ENCODE measurements at places on chromosomes 12 and 14.
A peak's percentile ranks its signal among the peaks of the same experiment; 100 is the strongest.

DNA sequence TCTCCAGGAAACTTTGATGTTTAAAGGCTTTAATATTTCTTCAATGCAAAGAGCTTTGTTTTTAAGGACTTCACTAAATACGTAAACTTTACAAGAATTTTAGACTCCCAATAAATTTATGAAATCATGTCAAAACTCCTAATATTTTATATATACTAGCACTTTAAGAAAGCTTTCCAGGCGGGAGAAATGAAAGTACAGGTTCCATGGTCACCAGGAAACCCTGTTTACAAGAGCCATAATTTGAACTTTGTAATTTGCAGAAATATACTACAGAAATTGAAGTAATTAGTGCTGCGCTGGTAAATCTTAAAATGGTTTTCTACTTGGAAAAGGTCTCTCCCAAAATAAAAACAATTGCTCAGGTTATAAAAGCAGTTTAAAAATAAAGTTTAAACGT is 8.8 kb downstream of the CCDC92 start:
- no peak for DNase-seq

GRCh38 chr12:20368114-20368650 is at the start of gene PDE3A:
Gene PDE3A, plus strand, starts transcription at chr12:20368537. Its CDS starts 748 bp downstream, at chr12:20369285.
- DNase-seq, result peak; percentile 68

- no peak for DNase-seq
These were observed 146.1 kb upstream of the FGD4 start for GRCh38 chr12:32253154-32253790.

GRCh38 chr14:77314539-77315457 is 5.9 kb downstream of the POMT2 start:
- DNase-seq, result no peak

DNA sequence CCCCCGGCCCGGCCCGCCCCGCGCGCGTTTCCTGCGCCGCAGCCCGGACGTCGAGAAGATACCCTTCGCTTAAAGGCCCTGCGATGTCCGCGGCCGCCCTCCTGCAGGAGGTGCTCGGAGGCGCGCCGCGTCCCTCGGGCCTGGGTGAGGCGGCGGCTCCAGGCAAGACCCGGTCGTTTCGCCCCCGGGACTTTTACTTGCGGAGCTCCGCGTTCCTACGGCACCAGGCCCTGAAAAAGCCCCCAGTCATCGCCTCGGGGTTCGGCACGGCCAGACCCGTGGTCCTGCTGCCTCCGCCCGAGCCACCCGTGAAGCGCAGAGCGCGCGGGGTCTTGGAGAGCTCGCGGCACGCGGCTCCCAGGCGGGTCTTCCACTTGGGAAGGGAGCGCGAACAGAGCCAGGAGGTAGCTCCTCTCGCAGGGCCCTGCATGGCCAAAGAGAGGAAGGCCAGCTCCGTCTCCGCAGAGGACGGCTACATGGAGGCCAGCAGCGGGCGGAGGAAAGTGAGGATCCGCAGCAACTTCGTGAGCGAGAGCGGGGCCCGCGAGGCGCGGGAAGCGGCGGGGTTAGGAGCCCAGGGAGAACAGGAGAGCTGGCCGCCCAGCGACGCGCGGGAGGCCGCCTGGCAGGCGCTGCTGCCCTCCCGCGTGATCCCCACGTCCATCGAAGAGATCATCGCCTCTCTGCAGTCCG is 26.9 kb downstream of the TTC6 start:
- no peak for DNase-seq

DNA sequence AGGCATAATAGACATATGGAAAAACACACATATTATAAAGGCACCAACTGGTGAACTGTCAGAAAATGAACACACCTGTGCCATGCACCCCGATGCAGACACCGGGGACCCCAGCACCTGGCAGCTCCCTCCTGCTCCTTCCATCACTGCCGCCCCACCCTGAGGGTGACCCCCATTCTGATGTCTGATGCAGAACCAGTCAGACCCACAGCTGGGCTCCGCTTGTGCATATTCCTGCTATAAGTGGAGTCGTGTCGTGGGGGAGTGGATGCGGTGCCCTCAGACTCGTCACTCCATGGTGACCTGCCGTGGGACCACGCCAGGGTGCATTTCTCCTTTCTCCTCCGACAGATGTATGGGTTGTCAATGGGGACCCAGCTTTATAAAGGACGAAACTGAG is 45.7 kb upstream of the MEG3 start:
- DNase-seq, result no peak

DNA sequence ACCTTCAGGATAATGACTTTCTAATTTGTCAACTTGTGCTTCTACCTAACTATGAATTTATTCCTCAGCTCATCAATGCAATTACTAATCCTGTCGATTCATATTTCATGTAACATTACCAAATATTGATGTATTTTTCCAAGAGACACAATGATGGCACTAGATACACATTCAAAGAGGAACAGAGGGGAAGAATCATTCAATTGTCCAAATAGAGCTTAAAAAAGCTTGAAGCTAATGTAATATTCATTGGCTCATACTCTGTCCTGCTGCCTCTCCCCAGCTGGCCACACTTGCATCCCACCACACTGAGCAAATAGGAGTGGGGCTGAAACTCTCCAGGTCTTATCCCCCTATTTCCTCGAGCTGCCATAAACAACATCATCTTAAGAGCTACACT is 9.3 kb downstream of the TESPA1 start:
- DNase-seq, result no peak

- DNase-seq, result peak; percentile 68
These were observed 10.7 kb upstream of the ATP2A2 start for GRCh38 chr12:110270125-110270962.

DNA sequence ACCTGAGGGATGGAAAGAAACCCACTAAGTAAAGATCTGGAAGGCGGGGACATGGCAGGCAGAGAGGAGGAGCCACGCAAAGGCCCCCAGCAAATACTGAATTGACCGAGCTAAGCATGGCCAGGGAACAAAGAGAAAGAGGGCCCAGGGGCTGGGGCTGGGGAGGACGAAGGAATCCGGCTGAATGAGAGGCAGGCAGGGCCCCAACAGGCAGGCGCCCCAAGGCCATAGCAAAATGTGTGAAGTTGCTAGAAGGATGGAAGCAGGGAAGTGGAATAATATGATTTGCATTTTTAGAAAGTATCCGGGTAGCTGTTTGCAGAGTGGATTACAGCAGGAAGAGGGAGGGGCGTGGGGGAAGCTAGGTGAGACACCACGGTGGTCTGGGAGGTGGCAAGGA is 49.1 kb downstream of the RFLNA start:
- DNase-seq, result no peak

DNA sequence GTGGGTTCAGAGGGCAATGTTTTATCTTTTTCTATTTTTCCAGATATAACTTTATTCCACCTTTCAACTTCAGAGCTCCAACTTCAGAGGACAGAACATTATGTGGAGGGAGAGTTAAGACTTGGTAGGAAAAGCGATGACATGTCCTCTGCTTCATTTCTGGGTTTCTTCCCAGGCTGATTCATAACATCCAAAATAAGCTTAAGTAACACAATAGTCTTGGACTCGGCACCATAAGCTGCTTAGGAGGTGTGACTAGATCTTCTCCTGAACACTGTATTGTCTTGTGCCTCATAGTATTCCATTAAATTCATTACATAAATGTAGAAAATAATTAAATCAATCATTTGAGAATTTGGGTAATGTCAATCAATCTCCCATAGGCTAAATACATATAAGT is 95.5 kb upstream of the PDE3A start:
- no peak for DNase-seq

DNA sequence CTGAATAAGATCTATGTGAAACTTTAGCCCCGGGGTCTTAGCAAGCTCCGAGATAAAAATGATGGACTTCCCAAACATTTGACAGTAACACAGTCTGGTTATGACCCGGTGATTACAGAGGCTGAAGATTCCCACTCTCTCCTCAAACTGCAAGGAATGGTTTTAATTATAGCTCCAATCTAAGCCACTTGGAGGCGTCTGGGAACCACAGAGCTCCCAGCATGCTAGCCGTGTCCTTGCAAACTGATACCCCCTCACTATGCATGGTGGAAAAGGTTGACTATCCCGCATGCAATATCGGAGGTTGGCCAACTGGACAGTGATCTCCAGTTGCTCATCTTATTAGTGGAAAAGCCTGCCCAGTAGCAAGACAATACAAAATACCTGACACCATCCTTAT is 76.5 kb upstream of the GRIN2B start:
- DNase-seq, result no peak

DNA sequence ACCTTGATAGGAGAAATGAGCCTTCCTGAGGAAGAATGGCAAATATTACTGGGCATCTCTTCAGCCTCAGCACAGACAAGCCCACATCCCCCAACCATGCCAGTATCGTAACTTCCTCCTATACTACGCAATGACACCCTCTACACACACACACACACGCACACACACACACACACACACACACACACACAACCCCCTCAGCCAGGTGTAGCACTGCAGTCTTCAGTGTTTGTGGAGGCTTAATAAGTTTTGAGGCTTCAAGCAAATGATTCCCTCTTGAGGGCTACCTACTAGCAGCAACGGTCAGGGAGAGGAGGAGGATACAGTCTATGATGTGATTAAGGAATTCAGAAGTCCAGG is 1.6 kb downstream of the DGKA start:
- no peak for DNase-seq

DNA sequence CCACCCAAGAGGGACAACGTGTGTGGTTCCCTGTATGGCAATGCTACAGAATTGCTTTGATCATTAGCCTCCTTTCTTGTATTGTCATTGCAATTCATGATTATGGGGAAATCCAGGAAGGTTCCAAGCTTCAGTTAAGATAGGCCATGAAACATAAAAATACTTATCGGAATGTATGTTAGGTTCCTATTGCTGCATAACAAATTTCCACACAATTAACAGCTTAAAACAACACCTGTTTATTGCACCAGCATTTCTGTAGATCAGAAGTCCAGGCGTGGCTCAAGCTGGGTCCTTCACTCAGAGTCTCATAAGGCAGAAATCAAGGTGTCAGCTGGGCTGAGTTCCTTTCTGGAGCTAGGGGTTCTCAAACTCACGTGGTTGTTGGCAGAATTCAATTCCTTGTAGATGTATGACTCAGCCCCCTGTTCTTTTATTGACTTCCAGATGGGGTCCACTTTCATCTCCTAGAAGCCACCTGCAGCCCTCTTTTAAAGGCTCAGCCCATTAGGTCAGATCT is 365.6 kb upstream of the TMPO start:
- no peak for DNase-seq

DNA sequence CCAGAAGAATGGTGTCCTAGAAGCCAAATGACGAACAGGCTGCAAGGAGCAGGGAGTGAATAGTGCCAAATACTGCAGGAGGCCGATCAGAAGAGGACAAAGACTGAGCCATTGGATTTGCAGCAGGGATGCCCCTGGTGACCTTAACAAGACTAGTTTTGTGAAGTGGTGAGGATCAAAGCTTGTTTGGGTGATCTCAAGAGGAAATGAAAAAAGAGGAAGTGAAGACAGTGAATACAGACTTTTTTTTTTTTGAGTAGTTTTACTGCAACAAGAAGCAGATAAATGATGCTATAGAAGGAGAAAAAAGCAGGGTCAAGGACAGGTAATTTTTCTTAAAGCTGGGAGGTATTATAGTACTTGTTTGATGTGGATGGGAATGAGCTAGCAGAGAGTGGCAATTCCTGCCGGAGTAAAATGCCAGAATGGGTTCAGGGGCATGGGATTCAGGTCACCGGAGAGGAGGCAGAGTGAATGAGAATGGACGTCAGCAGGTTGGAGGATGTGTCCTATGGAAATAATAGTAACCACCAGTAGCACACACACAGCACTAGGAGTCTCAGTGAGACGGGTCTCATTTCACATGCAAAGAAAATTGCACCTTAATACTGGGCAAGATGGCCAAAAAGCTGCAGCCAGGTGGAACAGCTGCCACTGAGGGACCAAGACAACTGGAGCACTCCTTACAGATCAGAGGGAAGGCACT is 345.8 kb upstream of the CCDC196 start:
- DNase-seq, result no peak

DNA sequence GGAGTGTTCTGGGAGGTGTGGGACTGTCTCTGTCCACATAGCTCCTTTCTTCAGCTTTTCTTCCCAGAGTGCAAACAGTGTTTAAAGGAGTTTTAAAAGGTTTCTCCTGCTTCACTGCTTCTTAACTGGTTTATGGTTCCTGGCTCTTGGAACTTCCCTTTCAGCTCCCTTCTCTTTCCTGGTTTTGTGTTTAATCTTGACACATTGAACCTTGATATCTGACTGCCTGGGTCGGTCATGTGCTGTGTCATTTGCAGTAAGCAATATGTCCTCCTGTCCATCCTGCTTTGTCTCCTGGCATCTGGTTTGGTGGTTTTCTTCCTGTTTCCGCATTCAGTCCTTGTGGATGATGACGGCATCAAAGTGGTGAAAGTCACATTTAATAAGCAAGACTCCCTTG is 2.2 kb downstream of the TMEM106C start:
- no peak for DNase-seq

- no peak for DNase-seq
These were observed 20.1 kb upstream of the LDHB start for GRCh38 chr12:21677622-21678277.

DNA sequence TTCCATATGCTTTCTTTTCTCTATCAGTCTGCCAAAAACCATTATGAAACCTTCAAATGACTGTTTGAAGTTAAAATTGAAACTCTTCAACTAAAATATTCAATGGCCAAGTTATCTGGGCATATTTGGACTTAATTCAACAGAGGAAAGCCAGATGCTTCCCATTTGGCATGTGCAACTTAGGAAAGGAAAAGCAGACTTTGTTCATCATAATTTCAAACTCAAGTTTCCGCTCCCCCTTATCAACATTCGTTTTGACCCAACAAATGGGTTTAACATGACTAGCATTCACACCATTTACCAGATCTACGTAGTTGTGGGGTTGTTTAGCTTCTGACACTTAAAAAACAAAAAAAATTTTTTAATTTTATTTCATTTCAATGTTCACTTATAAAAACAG is 75.7 kb downstream of the PLEKHG7 start:
- no peak for DNase-seq

- no peak for DNase-seq
These were observed 18.4 kb downstream of the HDAC7 start for GRCh38 chr12:47801170-47801903.

- no peak for DNase-seq
These were observed 1.7 kb upstream of the OVCH1 start for GRCh38 chr12:29499235-29499634.

- DNase-seq, result no peak
These were observed 233.0 kb downstream of the RGS6 start for GRCh38 chr14:72165229-72165698.

DNA sequence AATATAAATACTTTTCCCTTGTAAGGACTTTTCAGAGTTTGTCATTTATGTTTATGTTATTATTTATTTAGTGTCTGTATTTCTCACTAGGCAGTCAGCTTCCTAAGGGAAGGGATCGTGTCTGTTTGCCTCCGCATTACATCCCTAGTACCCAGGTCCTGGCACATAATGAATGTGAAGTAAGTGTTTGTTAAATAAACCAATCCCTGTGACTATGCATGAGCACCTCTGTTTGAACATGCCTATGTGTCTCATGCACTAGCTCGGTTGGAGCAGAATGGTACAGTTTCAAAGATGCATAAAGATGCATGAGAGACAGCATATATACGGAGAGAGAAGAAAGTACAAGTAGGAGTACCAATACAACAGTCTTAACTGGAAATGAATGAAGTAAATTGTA is 99.3 kb downstream of the KIF21A start:
- no peak for DNase-seq

Data from BE2C (cell line).